Endothelial cell of umbilical vein (primary cell): ENCODE measurements at places on chromosomes 7 and 10. TPM values are rescaled to one million over a fixed set of nuclear protein-coding genes. Genes with fewer than 3 reads are reported as not detected.

PFKP gene
- 185 and 199 TPM in 2 replicates for polyA plus RNA-seq

DNA sequence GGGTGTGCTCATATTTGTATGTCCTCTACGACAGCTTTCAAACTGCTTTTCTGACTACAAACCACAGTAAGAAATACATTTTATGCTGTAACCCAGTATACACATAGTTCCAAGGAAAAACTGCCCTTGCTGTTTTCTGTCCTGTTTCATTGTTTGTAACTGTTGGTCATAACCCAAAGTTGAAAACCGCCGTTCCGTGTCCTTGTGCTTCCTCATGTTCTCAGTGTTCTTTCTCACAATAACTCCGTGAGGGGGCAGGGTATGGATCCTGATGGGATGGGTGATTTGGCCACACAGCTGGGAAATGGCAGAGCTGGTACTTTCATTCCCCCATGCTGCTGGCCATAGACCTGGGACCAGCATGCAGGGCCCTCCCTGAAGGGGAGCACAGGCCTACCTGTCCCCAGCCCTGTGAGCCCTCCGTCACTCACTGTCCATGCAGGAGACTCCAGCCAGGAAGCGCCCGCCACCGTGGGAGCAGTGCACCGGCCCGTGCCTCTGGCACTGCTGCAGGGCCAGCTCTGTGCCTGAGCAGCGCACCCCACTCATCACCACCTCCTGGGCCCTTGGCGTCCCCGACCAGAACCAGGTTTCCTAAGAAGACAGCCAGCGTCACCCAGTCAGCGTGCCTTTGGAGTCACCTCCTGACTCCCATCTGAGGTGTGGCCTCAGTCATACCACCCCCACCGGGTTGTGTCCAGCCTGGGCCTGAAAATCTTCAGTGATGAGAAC is 12.7 kb downstream of the LOXL4 start:
- H3K27me3 ChIP-seq: no peaks in the 10 kb centered on the region
- no peak overlapping the region for H3K4me3 ChIP-seq
- H3K36me3 ChIP-seq: no peaks in the 10 kb centered on the region
- no peak overlapping the region for H3K27ac ChIP-seq
- H3K4me1 ChIP-seq: no peaks in the 10 kb centered on the region
- no peak for DNase-seq

SUN1 gene
- polyA plus RNA-seq: 347 and 410 TPM in 2 replicates

DNA sequence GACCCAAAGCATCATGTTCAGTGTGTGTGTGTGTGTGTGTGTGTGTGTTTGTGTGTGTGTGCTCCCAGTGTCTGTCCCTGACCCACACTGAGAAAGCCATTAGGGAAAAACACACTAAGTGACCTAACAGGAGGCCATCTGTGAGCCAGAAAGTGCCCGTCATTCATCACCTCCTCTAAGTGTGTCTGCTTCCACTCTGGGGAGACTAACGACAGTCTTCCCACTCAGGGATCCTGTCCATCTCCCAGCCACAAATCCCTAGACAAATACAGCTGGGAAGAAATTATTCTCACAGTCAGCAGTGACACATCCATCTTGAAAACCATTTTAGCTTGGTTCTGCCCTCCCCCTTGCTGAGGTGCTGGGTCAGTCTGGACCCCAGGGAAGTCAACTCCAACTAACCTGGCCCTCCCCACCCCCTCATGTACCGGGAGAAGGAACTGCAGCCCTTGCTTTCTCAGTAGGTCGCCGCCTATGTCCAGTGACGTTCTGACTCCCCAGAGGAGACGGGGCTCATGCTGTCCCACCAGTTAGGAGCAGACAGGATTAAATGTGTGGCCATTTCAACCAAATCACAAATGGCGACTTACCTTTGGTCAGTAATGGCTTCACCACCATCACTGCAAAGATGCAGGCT is 296.5 kb upstream of the ZNF32 start:
- no peak overlapping the region for H3K4me3 ChIP-seq
- H3K27ac ChIP-seq: no peak overlapping the region
- DNase-seq: no peak
- H3K4me1 ChIP-seq: peaks cover 3% of the 10 kb centered on the region

GRCh38 chr7:27971171-27971812 is 209.3 kb downstream of the JAZF1 start:
- H3K4me1 ChIP-seq: no peaks in the 10 kb centered on the region
- H3K27me3 ChIP-seq: no peaks in the 10 kb centered on the region
- no peak overlapping the region for H3K27ac ChIP-seq
- no peak overlapping the region for H3K4me3 ChIP-seq
- no peaks in the 10 kb centered on the region for H3K36me3 ChIP-seq

- no peaks in the 10 kb centered on the region for H3K4me1 ChIP-seq
- no peak overlapping the region for H3K4me3 ChIP-seq
- DNase-seq: no peak
- no peak overlapping the region for H3K27ac ChIP-seq
- no peaks in the 10 kb centered on the region for H3K36me3 ChIP-seq
Measured at GRCh38 chr10:85067955-85068354, 739.6 kb downstream of the CCSER2 start.

- no peak overlapping the region for H3K4me3 ChIP-seq
- H3K36me3 ChIP-seq: no peaks in the 10 kb centered on the region
Measured at GRCh38 chr10:124291001-124291701, 127.6 kb downstream of the OAT start.

EXOC6 gene
- polyA plus RNA-seq: 72.6 and 105 TPM in 2 replicates

GRCh38 chr7:16135658-16136057 is 285.7 kb downstream of the CRPPA start:
- H3K27me3 ChIP-seq: no peaks in the 10 kb centered on the region
- DNase-seq: no peak
- H3K4me1 ChIP-seq: peaks cover 4% of the 10 kb centered on the region
- H3K36me3 ChIP-seq: no peaks in the 10 kb centered on the region

CAMK2B gene
- polyA plus RNA-seq: 0.57 and 0.72 TPM in 2 replicates

- H3K27me3 ChIP-seq: no peaks in the 10 kb centered on the region
- no peak overlapping the region for H3K27ac ChIP-seq
- DNase-seq: no peak
- no peaks in the 10 kb centered on the region for H3K4me1 ChIP-seq
- H3K36me3 ChIP-seq: peaks cover 17% of the 10 kb centered on the region
Measured at GRCh38 chr7:149267733-149268132, 5.7 kb downstream of the ZNF783 start.

DNA sequence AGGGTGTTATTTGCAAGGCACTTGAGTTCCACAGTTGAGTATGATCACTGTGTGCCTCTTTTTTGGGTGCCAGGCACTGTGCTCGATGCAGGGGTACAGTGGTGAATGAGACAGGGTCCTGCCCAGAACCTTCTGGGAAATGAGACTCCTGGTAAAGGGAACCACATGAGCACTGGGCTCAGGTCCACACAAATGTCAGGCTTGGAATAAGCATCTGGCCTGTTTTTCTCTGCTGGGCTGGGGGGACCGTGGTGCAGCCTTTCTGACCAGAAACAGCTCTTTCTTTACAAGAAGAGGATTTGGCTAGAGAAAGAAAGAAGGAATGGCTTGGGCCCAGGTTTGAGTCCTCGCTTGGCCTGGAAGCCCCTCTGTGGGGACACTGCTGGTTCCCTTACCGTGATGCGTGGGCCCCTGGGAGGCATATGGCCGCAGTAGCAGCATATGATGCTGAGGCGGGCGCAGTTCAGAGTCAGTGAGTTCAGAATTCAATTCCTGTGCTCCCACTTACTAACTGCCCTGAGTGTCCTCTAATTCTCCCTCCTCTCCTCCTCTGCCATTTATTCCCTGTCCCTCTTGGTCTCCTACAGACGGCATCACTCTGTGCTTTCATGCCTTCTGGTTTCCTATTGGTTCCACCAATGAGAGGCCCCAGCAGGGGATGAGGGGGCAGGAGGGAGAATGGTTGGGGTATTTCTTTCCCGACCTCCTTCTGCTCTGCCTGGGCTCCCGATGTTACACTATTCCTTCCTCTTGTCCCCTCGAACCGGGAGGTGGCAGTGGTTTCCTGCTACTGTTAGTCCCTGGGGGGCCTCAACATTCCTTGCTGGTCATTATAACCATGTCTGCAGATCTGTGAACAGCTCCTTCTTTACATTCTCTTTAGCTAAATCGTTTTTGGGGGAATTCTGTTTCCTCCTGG is 9.6 kb upstream of the KCP start:
- no peaks in the 10 kb centered on the region for H3K4me1 ChIP-seq
- H3K27me3 ChIP-seq: peaks cover 39% of the 10 kb centered on the region
- H3K27ac ChIP-seq: no peak overlapping the region
- DNase-seq: no peak
- no peaks in the 10 kb centered on the region for H3K36me3 ChIP-seq
